ENCODE measurements at places on chromosomes 4 and X.
A peak's percentile ranks its signal among the peaks of the same experiment; 100 is the strongest.

- no peak for DNase-seq
Observed at GRCh38 chr4:129968366-129968765, 872.4 kb downstream of the C4orf33 start.

- DNase-seq, result no peak
Observed at GRCh38 chrX:107849747-107850421, 24.2 kb downstream of the MID2 start.

DNA sequence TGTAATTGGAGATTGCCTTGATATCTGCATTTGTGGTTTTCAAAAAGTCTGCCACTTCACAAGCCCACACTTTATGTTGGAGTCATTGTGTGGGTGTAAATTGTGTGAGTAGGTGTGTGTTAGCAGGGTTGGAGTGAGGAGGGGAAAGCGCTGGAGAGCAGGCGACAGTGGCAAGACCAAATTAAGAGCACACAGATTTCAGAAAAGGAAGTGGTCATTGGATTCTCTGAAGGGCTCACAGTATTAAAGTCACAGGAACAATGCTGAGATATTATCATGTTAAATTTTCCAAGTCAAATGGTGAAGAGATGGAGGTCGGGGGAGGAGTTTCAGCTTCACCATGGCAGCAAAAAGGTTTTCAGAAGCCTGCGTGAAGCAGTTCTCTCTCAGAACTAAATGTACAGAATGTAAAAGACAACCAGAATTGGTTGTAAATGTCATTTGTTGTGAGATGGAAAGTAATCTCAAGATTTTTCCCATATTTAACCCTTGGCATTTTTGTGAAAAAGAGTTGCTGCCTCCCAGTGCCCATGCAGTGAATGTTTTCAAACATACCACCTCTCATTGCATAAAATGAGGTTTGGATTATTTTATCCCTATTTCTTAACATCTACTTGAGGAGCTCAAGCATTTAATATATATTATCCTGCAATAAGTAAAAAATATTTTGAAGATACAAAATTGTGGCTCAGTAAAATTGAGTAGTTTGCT is 265.9 kb downstream of the ZNF674 start:
- DNase-seq, result no peak

DNA sequence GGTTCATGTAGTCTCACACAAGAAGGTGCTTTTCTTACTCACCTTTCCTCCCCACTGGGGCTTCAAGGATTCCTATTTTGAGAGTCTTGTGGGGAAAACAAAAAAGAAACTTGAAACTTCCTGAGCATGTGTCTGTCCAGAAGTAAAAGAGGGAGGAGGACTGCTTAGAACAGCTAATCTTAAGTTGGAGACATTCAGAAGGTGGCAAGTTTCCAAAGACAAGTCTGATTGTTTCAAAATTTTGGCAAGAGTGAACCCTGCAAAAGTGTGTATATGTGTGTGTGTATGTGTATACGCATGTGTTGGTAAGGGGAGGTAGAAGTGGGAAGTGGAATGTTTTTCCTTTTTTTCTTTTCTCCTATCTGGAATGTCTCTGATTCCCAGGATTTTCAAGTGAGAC is 189.0 kb upstream of the FRMPD4 start:
- no peak for DNase-seq

- DNase-seq, result no peak
Observed at GRCh38 chrX:31228909-31229308, 157.1 kb upstream of the FTHL17 start.

DNA sequence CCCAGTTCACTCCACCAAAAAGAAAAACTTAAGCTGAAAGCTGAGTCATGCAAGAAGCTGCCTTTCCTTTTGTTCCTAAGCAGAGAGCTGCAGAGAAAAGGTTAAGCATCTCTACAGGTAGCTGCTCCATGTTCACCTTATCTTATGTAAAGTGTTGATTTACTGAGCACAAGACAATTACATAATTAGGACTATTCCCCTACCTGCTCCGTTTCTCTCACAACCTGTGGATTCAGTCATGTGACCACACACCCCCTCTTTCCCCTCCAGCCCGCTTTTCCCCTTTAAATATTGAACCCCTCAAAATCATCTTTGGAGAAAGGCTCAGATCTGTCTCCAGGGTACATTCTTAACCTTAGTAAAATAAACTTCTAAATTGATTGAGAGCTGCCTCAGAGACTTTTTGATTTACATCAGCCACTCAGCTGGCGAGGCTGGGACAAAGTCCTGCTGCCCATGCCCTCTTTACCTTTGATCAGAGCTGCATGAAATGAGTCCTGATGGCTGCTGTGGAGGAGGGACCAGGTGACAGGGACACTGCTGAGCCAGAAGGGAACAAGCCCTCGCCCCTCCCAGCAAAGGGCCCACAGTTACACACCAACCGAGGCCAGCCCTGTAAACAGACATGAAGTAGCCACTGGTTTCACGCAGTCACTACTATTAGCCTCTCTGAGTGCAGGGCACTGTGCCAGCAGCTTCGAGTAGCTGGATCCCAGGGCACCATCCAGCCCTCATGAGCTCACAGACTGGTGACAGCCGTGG is 53.9 kb upstream of the C4orf50 start:
- no peak for DNase-seq

DNA sequence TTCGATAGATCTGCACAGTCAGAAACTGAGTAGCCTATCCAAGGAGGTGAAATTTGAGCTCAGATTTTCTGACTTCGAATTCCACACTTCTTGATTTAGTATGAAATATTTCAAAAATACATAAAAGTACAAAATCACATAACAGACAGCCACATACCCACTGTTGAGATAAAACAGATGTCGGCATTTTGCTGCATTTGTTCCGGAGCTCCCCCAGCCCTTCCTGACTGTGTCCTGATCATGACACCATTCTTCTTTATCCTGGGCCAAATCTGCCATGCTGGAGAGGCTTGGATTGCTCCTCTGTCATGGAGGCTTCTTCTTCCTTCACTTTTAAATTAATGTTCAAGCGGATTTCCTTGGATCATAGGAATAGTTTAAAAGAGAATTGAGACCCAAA is 124.2 kb upstream of the RBPJ start:
- DNase-seq, result no peak

GRCh38 chr4:151000747-151001429 is 14.2 kb downstream of the LRBA start:
- no peak for DNase-seq

GRCh38 chrX:51163730-51164129 is 168.9 kb upstream of the NUDT10 start:
- DNase-seq, result no peak

DNA sequence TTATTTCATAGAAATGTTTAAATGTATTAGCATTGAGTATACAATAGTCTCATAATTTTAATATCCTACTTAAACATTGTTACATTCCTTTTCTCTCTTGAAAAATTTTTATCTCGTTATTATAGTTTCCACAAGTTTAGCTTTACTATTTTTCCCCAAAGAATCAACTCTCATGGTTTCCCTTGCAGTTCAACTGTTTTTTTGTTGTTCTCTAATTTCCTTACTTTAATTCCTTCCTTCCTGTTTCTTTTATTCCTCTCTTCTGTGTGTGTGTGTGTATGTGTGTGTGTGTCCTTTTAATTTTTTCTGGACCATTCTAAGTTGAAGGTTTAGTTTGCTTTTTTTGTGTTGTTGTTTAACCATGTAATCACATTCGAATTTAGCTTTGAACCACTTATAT is 171.1 kb downstream of the GASK1B start:
- DNase-seq, result no peak

- no peak for DNase-seq
Observed at GRCh38 chr4:123661080-123661737, 264.6 kb downstream of the SPRY1 start.

DNA sequence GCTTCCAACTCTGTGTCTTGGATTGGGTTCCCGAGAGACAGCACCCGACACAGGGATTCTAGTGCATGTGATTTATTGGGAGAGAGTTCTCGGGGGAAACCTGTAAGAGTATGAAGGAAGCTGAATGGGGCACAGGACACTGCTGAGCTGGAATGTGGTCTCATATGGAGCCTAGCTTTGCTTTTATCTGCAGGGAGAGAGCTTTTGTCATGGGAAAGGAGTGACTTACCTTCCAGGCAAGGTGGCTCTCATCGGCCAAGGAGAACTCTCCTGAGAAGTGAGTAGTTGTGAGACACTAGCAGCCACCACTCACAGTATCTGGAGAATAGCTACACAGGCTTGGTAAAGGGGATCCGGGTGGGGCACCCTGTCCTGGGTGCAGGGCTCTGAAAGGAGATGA is 124.5 kb downstream of the NHS start:
- no peak for DNase-seq

GRCh38 chr4:163245044-163245728 is 78.5 kb upstream of the NAF1 start:
- DNase-seq, result no peak

DNA sequence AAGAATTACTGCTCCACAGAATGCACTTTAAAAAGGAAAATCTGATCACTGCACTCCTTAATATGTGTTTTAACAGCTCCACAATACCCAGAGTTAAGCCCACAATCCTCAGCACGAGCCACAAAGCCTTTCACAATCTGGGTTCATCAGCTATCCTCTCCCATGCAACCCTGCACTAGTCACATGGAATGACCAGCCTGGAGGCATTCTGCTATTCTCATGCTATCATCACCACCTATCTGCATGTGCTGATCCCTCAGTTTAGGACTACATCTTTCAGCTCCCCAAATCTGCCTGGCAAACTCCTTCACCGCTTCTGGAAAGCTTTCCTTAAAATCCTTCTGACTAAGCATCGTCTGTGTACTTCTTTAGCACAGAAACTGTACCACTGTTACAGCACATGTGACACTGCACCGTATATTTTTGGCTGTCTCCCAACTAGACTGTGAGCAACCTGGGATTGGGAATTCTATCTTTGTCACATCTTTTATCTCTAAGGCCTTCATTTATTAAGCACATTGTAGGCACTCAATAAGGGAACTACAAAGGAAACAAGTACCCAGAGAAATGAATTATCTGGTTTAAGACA is 18.3 kb upstream of the EIF1AX start:
- no peak for DNase-seq

DNA sequence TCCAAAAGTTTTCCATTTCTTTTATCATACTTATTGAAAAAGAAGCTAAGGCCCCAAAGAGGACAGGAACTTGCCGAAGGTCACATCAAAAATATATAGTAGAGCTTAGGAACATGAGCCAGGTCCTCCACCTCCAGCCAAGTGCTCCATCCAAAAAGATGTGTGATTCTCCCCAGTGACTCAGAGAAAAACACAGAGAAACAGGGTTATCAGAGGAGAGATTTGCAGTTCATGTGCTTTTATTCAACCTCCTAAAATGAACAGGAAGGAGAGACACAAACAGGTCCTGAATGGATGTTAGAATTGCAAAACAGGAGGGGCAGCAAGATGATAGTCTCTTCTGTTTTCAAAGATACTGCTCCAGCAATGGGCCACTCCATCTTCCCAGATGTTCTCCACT is 19.6 kb upstream of the FGF16 start:
- DNase-seq, result no peak

DNA sequence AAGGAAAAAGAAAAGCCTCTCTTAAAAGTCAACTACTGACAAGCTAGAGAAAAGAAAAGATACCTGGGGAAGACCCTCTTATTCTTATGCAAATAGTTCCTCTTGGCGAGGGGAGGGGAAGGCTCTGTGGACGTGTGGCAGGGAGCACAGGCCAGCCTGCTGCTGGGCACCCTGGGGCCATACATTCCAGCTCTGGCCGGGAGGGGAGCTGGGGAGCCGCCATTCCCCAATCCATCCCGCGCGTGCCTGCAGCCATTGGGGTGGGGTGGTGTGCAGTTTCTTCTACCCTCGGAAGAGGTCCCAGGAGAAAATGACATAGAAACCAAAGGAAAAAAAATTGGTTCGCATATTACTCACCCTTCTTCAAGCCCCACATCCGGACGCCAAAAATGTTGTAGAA is 1496.4 kb downstream of the RPA4 start:
- no peak for DNase-seq

GRCh38 chr4:140579278-140579677 is 10.5 kb upstream of the UCP1 start:
- peak; percentile 55 for DNase-seq

DNA sequence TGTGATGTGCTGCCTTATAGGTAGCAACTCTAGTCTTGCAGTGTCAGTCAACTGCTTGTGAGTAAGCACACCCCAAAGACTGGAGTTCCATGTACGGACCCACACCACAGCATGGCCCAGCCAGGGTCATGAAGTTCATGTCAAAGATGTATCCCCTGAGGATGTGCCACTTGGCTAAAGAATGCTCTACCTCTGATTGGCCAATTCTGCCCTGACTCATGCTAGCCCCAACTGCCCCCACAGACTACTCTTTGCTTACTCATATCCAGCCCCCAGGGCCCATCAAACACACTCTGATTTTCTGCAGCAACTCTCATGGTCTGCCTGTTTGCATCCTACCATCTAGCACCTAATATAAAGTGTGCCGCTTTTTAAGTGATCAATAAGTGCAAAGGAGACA is 62.5 kb downstream of the CHRDL1 start:
- no peak for DNase-seq

DNA sequence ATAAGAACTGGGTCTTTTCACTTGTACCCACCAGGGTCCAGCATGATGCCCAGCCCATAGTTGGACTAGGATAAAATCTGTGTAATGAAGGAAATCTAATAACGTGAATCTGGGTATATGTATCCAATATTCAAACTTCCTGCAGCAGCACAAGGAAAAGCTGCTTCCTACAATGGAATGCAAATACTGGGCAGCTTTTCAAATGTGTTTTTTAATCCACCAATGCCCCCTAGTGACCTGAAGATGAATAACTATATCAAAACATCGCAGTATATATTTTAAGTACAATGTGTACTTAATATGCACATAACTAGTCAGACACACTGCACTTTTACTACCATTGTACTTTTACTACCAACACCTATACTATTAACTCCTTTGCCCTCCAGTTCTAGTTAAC is 5.3 kb downstream of the APOO start:
- DNase-seq, result peak; percentile 43

GRCh38 chr4:145180298-145181090 is at the start of gene OTUD4:
OTUD4 (minus strand) TSS chr4:145180589; CDS start chr4:145179973, 616 bp downstream.
- DNase-seq, result peak; percentile 95

DNA sequence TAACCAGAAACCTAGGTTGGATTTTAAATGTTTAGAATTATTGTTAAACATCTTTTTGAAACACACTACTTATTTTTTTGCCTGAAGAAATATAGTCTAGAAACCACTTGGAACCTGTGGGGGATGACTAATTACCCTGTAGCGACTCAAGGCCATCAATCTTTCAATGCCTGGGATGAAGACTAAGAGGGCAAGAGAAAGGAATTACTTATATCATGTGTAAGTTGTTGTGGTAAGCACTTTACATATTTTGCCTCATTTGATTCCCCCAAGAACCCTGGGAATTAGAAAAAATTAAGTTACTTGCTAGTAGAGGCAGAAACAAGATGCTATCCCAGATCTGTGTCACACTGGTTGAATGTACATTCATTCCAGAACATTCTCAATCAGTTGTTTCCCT is 170.9 kb upstream of the GRIA3 start:
- DNase-seq, result no peak

DNA sequence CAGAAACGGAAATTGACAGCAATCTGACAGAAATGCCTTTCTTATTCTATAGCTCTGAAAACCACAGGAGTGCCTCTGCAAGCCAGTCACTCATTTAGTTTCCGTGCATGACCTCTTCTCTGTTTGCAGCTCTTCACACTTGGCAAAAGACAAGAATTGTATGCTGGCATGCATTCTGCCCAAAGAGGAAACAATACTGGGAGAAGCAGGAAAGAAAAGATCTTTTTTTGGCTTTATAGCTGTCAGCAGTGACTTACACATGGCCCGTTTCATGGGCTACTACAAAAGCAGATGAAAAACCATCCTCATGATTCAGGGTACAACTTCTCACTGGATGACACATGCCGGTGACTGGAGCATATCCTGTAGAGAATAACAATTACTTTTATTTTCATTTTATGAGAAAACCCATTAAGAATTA is 249.4 kb downstream of the ADAMTS3 start:
- no peak for DNase-seq
